ENCODE measurements at places on chromosomes 13 and 19.

GRCh38 chr19:31232180-31232579, 117.1 kb downstream of the TSHZ3 start:
- DNase-seq, result no peak

- no peak for DNase-seq
Measured at GRCh38 chr19:9881720-9882119, 46.6 kb downstream of the PIN1 start.

GRCh38 chr13:98393873-98394272, 183.0 kb downstream of the STK24 start:
- no peak for DNase-seq

DNA sequence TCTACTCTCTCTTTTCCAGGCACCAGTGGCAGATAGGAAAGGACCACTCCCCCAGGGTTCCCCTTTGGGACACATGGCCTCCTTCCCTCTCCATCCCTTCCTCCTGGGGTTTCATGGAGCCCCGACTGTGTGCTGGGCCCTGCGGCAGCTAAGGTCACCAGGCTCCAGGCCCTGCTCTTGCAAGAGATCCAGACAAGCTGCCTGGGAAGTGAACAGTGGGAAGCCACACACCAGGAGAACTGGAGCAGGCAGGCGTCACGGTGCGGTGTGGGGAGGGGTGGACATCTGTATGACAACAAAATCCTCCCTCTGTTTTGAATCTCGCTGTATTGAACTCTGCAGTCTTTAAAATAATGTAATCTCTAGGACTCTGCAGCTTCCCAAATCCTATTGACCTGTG, 330.1 kb downstream of the UQCRFS1 start:
- no peak for DNase-seq

DNA sequence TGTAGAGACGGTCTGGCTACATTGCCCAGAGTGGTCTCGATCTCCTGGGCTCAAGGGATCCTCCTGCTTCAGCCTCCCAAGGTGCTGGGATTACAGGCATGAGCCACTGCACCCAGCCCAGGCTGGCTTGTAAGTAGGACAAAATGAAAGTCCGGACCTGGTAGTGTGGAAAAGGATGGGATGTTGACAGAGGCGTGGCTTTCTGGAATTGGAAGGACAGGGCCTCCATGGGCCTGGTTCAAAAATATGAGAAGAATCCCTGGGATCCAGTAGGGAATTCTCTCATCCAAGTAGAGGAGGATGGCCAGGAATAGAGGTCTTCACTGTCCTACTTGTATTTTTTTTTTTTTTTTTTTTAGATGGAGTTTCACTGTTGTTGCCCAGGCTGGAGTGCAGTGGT, 64.9 kb downstream of the TRPM4 start:
- DNase-seq, result no peak
